ENCODE measurements at places on chromosomes 13 and 19.

DNA sequence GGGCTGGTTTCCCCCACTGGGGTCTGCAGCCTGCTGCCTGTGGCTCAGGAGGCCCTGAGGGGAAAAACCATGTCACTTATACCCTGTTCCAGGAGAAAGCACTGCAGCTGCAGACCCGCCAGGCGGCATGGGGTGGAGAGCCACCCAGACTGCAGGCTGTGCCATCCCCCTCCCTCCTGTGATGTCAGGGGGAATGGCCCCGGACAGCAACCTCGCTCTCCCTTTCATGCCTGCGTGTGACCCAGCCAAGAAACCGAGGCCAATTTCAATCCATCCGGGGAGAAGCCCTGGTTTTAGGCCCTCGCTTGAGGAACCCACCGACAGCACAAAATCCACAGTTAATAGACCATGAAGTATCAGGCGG is 37.2 kb upstream of the MATK start:
- no peak for DNase-seq

DNA sequence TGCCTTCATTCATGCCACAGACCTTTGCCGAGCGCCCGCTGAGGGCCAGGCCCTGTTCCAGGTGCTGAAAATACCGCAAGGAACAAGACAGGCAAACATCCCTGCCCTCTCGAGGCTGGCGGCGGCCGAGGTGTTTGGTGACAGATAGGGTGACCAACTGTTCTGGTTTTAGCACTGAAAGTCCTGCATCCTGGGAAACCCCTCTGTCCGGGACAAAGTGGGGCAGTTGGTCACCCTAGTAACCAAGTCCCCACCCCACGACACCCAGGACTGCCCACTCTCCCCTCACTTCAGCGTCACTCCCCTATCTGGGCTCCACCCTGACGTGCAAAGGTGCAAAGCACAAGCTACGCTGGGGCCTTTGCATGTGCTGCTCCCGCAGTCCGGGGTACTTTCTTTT is 17.3 kb downstream of the ZBTB7A start:
- DNase-seq, result no peak

- peak; percentile 18 for DNase-seq
Measured at GRCh38 chr13:51249770-51250741, 27.9 kb downstream of the FAM124A start.

GRCh38 chr13:84672616-84673015 is 790.3 kb upstream of the SLITRK1 start:
- no peak for DNase-seq

DNA sequence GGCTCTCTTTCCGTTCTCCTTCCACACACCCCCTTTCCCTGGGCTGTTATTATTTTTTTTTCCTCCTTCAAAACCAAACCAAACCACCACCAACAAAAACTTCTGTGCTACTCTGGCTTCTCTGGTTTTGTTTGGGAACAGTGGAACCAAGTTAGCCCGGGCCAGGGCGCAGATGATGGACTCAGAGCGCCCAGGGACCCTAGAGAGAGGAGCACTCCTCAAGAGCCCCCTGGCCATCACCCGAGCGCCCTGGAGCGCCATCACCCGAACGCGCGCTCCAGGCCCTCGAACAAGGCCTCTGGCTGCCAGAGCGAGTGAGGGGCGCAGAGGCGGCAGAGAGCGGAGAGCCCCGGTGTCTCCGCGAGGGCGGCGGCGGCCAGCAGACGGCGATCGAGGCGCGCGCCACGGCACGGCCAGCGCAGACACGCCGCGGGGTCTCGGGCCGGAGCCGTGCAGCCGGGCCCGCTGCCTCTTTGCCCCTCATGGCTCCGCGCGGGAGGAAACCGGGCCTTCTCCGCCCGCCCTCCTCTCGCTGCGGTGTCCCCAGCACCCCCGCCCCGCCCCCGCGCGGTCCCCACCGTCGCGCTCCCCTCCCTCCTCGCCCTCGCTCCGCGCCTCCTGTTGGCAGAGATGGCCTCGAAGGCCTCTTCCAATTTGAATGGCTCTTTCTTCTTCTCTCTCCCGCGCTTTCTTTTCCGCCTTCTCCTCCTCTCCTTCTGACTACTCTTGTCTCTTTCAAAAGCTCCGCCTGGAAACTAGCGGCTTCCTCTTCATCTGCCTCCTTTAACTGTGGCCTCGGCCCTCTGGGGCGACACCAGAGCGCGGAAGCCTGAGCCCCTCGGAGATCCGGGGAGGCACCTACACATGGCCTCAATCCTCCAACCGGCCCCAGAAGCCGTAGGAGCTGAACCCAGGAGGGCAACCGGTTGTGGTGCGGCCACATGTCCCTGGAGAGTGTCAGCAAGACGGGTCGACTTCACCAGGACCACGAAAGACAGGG is 4.1 kb upstream of the SOX1 start:
- no peak for DNase-seq

DNA sequence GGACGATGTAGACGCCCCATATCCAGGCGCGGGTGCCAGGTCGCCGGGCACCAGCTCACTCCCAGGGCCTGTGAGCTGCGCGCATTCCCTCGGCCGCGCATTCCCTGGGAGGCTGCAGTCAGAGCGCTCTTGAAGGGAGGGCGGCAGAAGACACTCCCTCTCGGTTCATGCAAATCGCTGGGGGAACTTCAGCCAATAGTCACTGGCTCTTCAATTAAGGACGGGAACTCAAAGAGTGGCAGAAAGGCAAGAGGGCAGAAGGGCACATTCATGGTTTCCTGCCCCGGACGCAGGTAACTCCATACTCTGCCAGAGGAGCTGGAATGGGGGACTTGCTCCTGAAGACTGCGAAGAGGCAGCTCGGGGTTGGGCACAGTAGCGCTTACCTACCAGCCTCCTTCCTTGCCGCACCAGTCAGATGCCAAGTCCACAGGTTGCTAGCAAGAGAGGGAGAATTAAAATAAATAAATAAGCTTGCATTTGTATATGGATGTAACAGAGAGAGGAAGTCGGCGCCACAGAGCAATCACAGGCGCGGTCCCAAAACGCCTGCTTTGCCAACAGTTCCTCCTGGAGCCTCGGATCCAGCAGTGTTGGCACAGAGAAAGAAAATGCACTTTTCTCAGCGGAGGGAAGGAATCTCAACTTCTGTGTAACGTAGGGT is 459 bp downstream of the PCDH20 start:
- no peak for DNase-seq

- no peak for DNase-seq
Measured at GRCh38 chr19:5369962-5370367, 29.4 kb upstream of the PTPRS start.

DNA sequence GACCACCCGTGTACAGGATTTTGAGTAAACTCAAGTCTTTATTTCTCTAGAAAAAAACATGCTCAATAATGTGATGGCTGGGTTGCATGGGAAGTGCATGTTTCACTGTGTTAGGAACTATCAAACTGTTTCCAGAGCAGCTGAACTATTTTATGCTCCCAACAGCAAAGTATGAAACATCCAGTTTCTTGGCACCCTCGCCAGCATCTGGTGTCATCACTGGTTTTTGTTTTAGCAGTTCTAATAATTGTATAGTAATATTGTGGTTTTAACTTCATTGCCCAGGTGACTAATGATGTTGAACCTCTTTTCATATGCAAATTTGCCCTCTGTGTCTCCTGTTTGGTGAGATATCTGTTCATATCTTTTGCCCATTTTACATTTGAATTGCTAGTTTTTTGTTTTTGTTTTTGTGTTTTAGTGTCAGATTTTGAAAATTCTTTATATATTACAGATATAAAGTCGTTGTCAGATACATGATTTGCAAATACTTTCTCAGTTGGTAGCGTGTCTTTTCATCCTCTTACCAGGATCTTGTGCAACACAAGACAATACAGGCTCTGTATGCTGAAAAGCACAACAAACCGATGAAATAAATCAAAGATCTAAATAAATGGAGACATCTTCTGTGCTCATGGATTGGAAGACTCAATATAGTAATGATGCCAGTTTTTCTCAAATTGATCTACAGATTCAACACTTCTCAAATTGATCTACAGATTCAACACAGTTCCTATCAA is 87.8 kb downstream of the IPO5 start:
- no peak for DNase-seq

GRCh38 chr13:37595162-37595561 is 3.4 kb downstream of the POSTN start:
- no peak for DNase-seq

GRCh38 chr13:109761695-109762094 is 24.7 kb downstream of the IRS2 start:
- DNase-seq, result no peak

- no peak for DNase-seq
Measured at GRCh38 chr13:54445453-54445852, 1416.8 kb downstream of the OLFM4 start.

GRCh38 chr19:51781999-51782398 is 13.0 kb upstream of the FPR3 start:
- DNase-seq, result no peak

GRCh38 chr19:10335352-10335985 is 2.1 kb upstream of the RAVER1 start:
- no peak for DNase-seq

- DNase-seq, result no peak
Measured at GRCh38 chr13:100154842-100155416, 66.0 kb downstream of the PCCA start.

DNA sequence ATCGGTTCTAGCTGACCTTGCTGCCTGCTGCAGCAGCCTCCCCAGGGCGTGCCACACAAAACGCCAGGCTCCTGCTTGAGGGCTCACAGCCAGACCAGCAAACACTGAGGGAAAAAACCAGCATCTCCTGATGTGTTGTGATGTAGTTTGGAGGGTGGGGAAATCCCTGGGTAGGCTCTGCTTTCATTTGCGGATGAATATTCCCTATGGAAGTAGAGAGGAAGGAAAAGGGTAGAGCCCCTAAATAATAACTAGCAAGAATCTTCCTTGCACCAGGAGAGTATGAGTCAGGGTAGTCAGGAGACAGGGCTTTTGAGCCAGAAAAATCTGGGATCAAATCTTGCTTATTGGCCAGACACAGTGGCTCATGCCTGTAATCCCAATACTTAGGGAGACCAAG is 545.3 kb downstream of the RFC3 start:
- DNase-seq, result no peak

DNA sequence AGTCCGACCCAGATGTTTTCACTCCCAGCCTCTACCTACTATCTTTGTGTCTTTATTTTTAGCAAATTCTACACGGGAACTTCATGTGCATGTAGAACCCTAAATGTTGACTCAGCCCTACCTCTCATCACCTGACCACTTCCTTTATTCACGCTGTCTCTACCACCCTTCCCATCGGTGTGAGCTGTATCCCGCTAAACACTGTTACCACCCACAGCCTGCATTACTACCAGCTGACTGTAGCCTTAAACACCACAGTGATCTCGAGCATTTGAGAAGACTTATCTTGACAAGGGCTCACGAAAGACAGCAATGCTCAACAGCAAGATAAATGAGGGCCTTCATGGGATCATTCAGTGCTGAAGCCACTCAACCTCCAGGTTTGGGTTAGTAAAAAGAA is 15.1 kb downstream of the NCR1 start:
- DNase-seq, result no peak

DNA sequence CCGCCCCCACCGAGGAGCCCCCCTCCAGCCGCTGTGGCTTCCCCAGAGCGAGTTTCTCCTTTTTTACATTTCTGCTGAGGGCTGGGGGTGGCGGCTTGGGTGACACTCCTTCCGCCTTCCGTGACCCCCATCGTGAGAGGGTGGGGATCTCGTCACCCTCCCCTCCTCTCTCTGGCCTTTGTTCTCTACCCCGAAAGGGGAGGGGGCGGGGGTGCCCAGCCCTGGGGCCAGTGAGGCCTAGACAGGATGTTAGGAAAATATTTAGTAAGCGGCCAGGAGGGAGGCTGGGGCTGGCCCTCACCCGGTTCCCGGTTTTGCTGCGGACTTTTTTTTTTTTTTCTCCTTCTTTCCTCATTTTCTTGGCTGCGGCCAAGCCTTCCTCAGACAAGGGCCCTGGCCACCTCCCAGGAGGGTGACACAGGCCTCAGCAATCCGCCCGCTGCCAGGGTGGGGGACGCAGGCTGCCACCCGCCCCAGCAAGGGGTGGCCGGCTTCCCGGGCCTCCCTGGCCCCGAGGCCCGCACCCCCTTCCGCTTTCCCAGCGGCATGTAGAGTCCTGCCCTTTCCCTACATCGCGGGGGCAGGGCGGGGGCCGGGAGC is 3.9 kb downstream of the MIDN start:
- peak; percentile 84 for DNase-seq
